ENCODE measurements at places on chromosomes 12 and 14. TPM values are rescaled to one million over a fixed set of nuclear protein-coding genes. Genes with fewer than 3 reads are reported as not detected.

APOF gene
- total RNA-seq, result not detected

CACNA2D4 gene
- 1.3 TPM for total RNA-seq

ERBB3 gene
- 0.73 TPM for total RNA-seq

WIF1 gene
- total RNA-seq, result not detected

TPPP2 gene
- total RNA-seq, result not detected

CCDC184 gene
- 0.97 TPM for total RNA-seq

KRT80 gene
- total RNA-seq, result 1.1 TPM

PPM1A gene
- 26.0 TPM for total RNA-seq

ITGA5 gene
- total RNA-seq, result 326 TPM

LRRC10 gene
- not detected for total RNA-seq

CPNE6 gene
- total RNA-seq, result not detected

ZFHX2 gene
- 0.12 TPM for total RNA-seq

MVK gene
- 39.3 TPM for total RNA-seq

CSRP2 gene
- 26.2 TPM for total RNA-seq

KITLG gene
- total RNA-seq, result 131 TPM

Measured in hair follicle dermal papilla cell (primary cell).